ENCODE measurements at places on chromosomes 5 and 9.

DNA sequence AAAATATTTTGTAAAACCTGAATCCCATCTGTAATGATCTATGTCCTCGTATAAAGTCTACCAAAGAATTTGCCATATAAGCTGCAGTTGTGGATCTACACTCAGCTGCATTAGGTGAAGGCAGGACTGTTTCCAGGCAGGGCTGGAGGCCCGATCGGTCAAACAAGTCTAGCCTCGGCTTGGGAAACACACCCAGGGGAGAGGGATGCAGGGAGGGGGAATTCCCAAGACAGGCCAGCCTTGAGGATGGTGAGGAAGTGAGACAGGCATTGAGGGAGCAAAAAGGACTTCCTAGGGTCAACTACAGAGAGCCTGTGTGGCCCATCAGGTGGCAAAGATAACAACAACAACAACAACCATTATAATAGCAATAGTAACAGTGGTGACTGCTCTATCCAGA is 174.1 kb upstream of the FSTL4 start:
- DNase-seq: no peak

DNA sequence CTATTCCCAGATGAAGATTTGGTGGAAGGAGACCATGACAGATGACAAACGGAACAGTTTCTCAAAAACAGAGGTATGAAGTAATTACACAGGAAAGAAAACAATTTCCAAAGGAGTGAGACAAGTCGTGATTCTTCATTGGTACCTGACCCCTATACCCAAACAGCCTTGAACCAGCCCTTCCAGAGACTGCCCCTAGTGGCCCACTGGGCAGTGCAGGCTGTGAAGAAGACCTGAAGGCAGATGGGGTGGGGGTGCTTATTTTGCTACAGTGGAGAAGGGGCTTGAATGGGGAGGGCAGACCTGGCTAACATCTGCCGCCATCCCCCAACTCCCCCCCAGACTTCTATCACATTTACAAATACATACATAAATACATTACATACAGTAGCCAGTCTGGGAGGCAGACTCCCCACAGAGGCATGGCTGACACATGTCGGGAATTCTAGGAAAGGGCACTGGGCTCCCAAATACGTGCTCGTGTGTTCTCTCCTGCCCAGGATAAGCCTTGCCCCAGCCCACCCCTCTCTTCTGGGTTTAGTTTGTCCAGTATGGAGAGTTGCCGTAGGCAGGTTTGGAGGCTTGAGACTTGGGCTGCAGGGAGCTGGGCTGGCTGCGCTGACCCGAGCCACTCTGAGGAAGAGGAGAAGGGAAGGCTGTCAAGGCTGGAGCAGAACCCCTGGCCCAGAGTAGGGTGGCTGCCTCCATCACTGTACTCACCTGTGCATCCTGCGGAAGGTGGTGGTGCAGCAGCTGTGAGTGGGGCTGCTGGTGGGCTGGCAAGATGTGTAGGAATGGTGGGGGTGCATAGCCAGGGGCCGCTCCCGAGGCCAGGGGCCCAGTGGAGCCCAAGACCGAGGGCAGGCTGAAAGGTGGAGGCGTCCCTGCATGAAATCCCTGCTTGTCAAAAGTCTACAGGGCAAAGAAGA is 105.3 kb downstream of the UBE2R2 start:
- no peak for DNase-seq

DNA sequence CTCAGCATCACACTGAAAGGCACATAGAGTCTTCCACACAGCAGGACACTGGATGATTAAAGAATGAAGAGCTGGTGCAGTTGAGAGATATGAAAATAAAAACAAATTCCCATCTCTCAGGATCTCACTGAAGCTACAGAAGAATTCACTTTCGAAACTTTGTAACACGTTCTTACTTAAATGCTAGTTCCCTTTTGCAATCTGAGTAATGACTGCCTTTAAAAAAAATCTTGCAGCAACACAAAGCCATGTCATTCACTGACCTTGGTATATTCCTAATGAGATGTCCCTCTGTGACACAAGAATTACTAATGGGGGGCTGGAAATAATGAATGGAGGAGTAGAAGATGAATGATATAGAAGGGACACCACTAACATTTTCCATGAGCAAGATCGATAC is 201.8 kb downstream of the GLIS3 start:
- no peak for DNase-seq

GRCh38 chr5:107955321-107955720 is 284.6 kb upstream of the EFNA5 start:
- DNase-seq: no peak

DNA sequence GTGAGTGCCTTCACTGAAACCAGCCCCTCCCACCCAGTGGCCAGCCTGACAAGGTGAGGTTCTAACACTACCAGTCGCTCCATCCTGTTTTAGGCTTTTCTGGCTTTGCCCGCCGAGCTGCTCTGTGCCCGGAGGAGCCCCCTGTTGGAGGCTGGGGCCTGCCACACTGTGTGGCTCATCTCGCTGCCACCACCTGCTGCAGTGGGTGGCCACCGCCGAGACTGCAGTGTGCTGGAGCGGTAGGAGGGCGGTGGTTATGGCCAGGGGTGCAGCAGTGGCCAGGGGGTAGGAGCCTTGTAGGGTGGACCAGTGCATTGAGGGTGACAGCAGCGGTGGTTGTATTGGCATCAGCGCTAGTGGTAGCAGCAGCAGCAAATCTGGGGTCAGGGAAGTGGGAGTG is 74.7 kb upstream of the PCAT7 start:
- no peak for DNase-seq

- no peak for DNase-seq
These were observed 529.6 kb downstream of the PSAT1 start for GRCh38 chr9:78826527-78826926.

GRCh38 chr5:156380848-156381247 is 53.9 kb downstream of the SGCD start:
- DNase-seq: no peak

DNA sequence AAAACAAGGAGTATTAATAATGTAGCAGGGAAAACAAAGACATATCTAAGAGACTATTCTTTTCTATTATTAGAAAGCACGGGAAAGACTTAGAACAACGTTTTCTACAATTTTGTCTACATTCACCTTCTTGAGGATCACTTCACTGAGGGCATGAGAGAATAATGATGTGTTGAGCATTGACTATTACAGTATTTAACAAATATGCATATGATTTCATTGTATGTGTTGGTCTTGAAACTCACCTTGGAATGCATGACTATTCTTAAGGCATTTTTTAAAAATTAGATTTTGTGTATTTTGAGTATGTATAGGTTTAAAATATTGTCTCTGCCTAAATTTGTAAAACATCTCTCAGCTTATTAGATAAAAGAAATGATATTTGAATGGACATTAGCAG is 1.2 kb downstream of the FSD1L start:
- DNase-seq: no peak

DNA sequence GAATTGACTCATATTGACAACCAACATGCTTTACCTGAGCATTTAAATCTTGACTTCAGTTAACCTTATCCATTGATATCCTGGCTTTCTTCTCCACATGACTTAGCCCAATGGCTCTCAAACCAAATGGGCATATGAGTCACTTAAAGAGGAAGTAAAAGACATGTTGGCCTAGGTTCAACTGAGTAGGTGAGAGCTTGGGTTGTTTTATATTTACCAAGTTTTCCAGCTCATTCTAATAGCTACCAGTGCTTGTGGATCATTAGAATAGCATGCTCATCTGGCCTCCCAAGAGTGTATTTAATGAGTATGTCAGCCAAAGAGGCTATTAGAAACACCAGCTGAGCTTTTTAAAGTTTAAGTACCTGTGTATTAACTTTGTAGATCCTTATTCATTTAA is 1049.0 kb downstream of the PTPRD start:
- DNase-seq: no peak

GRCh38 chr5:133777951-133778350 is 165.6 kb upstream of the FSTL4 start:
- no peak for DNase-seq

DNA sequence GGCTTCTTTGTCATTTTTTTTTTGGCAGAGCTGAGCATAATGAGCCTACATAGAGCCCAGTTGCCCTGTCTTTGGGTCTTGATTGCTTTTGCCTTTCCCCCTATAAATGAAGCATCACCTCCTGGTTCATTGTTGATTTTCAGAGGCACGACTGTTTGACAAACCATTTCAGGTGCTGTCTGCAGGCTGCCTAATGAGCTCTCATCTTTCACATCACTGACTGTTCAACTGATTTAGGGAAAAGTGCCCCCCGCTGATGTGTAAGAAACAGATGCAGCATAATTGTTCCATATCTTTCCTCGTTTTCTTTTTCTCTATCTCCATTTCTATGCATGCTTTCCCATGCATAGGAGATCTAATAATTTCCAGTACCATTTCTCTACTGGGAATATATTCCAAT is 338.6 kb downstream of the TMEM38B start:
- DNase-seq: no peak

DNA sequence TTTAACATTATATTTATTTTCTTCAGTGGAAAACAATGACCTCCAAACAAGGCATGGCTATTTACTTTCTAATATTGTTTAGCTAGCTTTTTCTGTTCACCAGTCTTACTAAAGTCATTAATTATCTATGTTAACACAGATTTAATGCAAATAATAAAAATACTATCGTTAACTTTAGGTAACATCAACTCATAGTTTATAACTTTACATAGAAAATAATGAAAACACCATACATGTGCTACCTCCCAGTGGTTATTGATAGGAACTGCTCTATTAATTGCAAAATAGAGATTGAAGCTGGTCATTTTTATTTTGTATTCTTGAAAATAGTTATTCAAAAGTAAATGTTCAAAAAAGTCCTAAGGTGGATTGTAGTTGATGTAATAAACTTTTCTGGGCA is 78.3 kb upstream of the HCN1 start:
- no peak for DNase-seq

DNA sequence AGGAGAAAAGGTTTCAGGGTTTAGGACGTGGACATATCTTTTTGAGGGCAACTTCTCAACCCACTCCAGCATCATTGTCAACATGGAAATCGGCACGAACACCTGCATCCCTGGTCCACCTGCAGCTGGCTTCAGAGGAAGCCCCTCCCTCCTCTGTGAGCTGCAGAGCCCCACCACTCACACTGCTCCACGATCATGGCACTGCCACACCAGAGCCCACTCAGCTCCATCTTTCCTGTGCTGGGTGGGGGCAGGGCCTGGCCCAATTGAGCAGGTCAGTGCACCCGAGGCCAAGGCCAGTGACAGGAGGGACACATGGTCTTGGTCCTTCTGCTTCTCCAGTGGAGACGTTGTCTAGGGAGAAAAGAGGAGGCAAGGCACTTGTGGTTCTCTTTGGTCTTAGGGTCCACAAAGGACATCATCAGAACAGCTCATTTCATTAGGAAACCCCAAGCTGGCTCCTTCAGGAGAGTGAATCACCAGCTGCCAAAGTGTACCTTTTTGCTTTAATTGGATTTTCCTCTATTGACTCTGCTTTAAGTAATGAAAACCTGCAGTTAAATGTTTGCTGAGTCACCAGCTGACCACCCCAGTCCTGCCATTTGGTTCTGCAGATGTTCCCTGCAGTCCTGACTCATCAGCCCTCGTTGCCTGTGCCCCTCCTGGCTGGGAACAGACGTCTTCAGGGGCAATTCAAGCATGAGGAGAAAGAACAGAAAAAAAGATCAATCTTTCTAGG is 56.2 kb downstream of the UBE2QL1 start:
- DNase-seq: no peak

DNA sequence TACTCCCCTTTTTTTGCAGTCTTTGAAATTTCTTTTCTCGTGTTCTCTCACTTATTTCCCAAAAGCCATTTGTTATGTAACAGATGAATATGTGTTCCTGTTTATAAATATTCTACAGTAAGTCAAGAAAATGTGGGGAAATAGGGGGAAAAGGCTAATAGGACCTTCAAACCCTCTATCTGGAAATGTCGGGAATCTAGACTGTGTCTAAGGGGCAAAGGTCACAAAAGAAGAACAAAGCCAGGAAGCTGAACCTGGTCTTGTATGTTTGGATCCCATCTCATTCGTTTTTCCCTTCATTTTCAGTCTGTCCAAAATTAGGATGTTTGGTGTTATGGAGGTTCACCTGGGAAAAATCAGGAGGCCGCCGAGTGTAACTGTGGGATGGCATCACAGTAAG is 490.3 kb downstream of the NR2F1-AS1 start:
- DNase-seq: no peak

GRCh38 chr5:90897618-90898017 is 339.0 kb downstream of the ADGRV1 start:
- no peak for DNase-seq

DNA sequence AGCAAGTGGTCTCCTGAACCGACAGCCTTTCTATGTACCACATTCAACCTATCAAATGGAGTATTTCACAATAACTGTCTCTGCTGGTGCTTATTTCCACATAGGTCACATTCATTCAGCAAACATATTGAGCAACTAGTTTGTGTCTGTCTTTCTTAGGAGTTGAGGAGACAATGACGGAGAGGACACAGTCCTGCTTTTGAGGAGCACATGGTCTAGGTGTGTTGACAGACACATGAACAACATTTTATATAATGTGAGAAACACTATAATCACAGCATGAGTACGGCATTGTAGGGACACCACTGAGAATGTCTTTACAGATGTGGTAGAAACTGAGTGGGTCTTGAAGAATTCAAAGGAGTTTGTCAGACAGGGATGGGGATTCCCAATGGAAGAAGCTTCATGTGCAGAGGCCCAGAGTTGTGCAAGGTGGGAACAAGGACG is 28.5 kb downstream of the NFIL3 start:
- DNase-seq: no peak

- DNase-seq: no peak
These were observed 5.1 kb upstream of the AHRR start for GRCh38 chr5:316210-317085.

DNA sequence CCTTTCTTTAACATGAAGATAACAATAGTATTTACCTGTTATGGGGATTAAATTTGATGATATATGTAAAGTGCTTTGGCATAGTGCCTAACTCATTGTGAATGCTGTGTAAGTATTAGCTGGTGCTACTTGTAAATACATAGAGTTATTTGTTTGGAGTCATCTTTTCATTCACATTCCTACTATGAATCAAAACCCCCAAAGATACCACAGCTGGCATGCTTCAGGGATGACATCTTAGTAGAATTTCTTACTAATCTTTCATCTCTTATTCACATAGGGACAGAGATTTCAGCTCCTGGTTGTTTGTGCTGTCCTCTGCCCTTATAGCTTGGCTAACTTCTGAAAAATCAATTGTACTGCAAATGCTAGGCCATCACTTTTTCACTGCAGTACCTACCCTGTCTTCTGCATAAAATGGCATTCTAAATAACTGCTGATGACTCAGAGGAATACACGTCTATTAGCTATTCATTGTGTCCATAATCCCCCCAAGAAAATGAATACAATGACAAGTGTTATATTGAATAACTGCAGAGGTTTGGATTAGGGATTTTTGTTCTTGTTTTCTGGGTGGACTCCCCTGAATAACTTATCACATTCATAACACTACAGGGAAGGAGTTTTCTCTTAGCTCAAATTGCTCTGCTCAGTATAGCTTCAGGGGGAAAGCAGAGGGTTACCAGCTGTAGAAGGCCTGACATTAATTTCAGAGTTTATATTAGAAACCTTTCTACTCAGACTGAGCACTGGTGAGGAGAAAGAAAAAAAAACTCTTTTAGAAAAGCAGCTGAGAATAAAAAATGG is 192.2 kb upstream of the C9orf72 start:
- no peak for DNase-seq
